ENCODE measurements at places on chromosomes 12 and 14. TPM values are rescaled to one million over a fixed set of nuclear protein-coding genes. Genes with fewer than 3 reads are reported as not detected.

ARMH4 gene
- 5.5 TPM for total RNA-seq

PELI2 gene
- 18.7 TPM for total RNA-seq

POLE gene
- 11.1 TPM for total RNA-seq

NRIP2 gene
- 0.15 TPM for total RNA-seq

GPR135 gene
- 4.1 TPM for total RNA-seq

SERPINA9 gene
- total RNA-seq: not detected

KRT77 gene
- total RNA-seq: not detected

ABHD12B gene
- not detected for total RNA-seq
